Right ventricle myocardium superior (tissue), 1 donor: ENCODE measurements at places on chromosomes 16 and 17. TPM values are rescaled to one million over a fixed set of nuclear protein-coding genes. Genes with fewer than 3 reads are reported as not detected.

DNA sequence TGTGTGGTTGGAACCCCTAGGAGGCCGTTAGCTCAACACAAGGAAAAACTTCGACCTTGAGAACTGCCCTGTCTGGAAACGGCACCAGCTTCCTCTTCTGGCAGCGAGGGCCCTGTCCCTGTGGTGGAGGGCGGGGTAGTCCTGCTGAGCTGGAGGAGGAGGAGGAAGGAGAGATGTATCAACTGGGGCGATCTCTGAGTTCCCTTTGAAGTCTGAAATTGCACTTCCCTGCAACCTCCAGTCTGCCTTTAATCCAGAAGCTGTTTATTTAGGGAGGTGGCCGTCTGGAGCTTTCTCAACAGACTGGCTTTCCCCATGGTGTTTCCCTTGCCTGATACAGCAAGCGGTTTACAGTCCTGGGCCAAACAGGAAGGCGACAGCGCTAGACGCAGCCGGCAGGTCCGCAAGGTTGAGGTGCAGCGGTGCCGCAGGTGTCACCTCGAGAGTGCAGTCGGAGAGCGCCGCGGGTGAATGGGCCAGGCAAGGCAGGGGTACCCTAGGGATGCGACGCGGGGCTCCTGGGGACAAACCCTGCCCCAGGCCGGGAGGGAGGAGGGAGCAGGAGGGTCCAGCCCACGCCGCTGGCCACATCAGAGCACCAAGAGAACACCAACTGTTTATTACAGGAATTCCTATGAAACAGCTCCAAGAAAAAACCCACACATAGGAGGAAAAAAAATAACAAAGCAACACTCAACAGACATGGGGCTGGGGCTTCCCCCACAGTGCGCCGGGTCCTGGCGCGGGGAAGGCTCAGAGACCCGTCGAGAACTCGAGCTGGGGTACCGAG, 11.4 kb upstream of the MRPS23 start:
- DNase-seq = peak; percentile 76

DNA sequence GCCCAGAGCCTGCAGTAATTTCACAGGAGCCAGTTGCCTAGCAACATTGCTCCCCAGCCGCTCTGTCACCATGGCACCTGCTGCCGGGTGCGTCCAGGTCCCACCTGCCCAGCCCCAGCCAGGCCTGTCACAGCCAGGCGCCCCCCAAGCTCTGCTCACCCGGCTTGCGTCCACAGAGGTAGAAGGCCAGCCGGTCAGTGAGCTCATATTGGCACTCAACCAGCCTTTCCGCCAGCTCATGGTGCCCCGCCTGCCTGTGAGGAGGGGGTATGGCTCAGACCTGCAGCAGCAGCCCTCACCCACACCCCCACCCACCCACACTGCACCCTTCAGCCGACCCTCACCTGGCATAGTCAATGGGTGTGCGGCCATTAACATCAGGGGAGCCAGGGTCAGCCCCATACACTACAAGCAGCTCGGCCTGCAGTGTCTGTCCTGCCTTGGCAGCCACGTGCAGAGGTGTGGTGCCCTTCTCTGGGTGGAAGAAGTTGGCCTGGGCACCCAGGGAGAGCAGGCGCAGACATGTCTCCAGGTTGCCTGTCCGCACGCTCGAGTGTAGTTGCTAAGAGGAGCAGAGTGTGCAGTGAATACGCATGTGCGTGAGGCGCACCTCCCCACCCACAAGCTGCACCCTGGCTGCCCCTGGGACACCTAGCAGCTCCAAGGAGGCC, 7.7 kb downstream of the GIT1 start:
- peak; percentile 40 for DNase-seq

DNA sequence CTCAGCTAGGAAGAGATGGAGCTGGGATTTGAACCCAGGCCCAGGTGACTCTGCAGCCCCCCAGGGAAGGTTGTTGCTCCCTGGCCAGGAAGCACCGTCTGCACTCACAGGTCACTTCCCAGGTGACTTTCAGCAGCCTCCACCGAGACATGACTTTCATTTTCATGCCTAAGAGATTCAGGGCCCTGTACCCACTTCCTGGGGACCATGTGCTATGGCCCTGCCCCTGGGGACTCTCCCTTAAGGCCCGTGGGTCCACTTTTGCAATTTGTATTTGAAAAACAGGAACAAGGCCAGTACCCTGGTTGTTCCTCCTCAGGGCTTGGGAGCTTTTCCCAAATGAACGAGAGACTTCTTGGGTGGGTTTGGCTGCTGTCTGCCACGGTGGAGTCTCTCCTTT, 191.0 kb downstream of the IRF8 start:
- DNase-seq = no peak

Gene TMIGD1
- not detected for total RNA-seq

Gene KIF2B
- total RNA-seq = not detected
